Right forelimb (tissue), 1 donor: ENCODE measurements at places on chromosomes 13 and 19.

- no peak for DNase-seq
Observed at GRCh38 chr13:36323951-36324566, 22.1 kb downstream of the SPART start.

GRCh38 chr19:55579766-55580621 lies 654 bp downstream of the ZNF579 start:
- peak; percentile 66 for DNase-seq

DNA sequence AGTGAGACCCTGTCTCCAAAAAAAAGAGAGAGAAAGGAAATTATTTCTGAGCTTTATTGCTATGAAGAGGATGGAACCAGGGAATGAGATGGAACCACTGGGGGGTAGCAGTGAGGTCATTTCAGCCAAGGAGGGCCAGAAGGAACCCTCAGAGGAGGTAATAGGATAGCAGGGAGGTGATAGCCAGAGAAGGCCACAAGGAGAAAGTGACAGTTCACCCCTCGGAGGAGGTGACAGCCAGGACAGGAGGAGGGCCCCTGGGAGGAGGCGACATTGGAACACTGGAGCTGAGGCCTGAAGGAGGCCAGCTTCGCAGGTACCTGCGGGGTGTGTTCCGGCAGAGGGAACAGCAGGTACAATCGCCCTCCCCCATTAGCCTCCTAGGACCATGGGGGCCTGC lies 675 bp upstream of the PGPEP1 start:
- no peak for DNase-seq

DNA sequence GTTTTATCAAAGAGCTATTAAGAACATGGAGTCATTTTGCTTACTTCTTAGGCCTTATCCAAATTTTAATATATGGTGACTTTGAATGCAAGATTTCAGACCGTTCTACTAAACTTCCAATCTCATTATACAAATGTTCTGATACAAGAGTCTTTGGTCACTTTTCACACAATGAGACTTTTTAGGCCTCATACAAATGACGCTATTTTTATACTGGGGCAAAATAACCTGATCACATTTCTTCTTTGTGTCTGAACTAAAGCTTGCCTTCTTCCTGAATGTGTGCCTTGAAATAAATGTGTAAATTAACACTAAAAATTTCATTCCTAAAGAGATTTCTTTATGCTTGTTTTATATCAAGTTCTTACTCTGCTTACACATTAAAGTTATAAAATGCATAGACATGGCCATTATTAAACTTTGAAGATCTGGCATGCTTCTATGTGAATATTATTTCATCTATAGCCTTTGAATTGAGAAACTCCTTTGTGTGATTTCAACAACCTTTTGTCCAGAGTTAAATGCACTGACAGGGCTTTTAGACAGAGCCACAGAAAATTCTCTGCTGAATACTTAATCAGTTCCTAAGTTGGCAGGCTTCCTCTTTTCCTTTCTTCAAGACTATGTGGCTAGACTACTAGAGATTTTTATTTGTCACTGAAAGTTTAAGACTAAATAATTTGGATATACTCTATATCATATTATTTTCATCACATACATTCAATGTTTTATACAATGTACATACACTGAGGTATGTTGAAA lies 86.1 kb downstream of the EDNRB start:
- no peak for DNase-seq

GRCh38 chr13:109547942-109548341 lies 238.4 kb downstream of the IRS2 start:
- DNase-seq: no peak

DNA sequence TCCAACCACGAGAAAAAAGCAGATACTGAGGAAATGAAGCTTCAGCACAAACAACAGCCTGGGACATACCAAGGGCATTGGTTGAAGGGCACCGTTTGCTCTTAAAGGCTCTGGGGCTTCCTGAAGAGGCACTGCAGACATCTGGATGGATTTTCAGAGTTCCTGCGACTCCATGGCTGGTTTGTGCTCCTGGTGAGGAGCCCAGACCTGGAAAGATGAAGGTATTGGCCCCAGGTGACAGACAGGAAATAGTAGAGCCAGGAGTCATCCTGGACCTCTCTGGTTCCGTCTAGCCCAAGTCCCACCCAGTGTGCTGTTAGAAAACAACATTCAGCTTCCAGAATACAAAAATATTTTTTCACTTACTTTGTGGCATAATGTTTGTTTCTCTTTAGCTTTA lies 6.3 kb downstream of the IL17D start:
- DNase-seq: no peak

GRCh38 chr19:49020342-49020741 lies 3.5 kb upstream of the LHB start:
- no peak for DNase-seq

DNA sequence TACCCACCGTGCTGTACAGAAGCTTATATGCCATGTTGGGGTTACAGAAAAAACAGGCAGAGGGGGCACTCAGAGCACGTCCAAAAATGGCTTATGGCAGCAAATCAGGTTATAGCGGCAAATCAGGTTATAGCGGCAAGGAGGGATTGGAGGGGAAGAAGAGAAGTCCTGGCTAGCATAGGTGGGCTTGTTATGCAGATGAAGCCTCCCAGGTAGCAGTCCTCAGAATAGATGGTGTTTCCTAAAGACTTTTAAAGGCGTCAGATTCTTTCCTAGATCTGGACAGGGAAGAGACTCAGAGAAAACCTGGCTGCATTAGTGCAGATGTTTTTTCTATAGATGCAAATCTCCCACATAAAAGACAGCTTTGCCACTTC lies 19.8 kb upstream of the PLEKHF1 start:
- DNase-seq: no peak

GRCh38 chr13:48851707-48852106 lies 124.0 kb upstream of the FNDC3A start:
- no peak for DNase-seq

DNA sequence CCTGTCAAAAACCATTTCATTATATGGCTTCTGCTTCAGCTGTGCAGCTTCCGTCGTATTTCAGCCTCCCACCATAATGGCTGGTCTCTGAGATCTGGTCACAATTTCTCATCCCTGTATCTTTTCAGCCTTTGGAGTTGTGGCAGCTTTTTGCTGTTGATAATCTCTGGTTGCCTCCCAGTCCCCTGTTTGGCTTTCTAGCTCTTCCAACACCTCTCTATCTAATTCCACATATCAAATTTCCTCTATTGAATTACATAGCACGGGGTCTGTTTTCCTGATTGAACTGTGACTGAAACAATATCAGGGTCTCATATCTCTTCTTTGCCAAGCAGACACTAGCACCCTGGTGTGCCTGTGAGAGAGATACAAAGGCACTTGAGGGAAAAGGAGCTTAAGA lies 222.1 kb upstream of the OBI1 start:
- no peak for DNase-seq

DNA sequence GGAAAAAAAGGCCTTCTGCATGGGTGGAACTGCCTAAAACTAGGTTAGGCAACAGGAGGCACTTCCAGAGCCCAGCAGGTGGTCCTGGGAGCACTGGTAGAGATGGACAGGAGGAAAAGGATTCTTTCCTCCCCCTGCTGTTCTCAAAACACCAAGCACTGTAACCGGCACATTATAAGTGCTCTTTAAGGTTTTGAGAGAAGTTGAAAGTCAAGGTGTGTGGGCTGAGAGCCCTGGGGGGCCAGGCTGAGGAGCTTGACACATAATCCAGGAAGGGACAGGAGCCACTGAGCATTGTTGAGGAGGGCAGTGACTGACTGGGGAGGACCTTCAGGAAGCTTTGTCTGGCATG lies 32.3 kb downstream of the SPATA13 start:
- no peak for DNase-seq

DNA sequence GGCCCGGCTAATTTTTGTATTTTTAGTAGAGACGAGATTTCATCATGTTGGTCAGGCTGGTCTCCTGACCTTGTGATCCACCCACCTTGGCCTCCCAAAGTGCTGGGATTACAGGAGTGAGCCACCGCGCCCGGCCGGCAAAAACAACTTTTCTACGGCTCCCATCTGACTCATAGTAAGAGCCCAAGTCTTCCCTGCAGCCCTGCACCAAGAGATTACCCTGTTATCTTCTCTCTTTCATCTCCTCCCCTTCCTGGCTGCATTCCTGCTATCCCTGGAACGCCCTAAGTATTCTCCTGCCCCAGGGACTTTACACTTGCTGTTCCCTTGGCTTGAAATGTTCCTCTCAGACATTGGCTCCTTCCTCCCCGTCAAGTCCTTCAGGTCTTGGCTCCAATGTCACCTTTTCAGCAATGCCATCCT lies 6.6 kb downstream of the AP2S1 start:
- no peak for DNase-seq

GRCh38 chr19:46904114-46905060 lies 43.6 kb downstream of the ARHGAP35 start:
- peak; percentile 52 for DNase-seq

GRCh38 chr19:46536391-46536790 lies 40.7 kb upstream of the PNMA8B start:
- no peak for DNase-seq

GRCh38 chr19:42184401-42184861 lies 33.0 kb downstream of the DEDD2 start:
- DNase-seq: peak; percentile 78

- peak; percentile 70 for DNase-seq
Observed at GRCh38 chr19:45815481-45816216, 541 bp upstream of the RSPH6A start.

- DNase-seq: no peak
Observed at GRCh38 chr19:55373993-55374757, 2.5 kb upstream of the TMEM190 start.

- no peak for DNase-seq
Observed at GRCh38 chr13:94395860-94396259, 83.6 kb downstream of the DCT start.

GRCh38 chr19:47381121-47381520 lies 32.0 kb downstream of the DHX34 start:
- DNase-seq: no peak

- no peak for DNase-seq
Observed at GRCh38 chr13:20340759-20341171, 108.6 kb upstream of the GJB6 start.
